T-helper 17 cell (primary cell): ENCODE measurements at places on chromosomes 1 and 21. TPM values are rescaled to one million over a fixed set of nuclear protein-coding genes. Genes with fewer than 3 reads are reported as not detected.

- DNase-seq: no peak
Measured at GRCh38 chr1:224609333-224609732, 6.8 kb upstream of the CNIH3 start.

GRCh38 chr1:227893300-227893948, 54.3 kb downstream of the WNT9A start:
- peak; percentile 4 for DNase-seq

DNA sequence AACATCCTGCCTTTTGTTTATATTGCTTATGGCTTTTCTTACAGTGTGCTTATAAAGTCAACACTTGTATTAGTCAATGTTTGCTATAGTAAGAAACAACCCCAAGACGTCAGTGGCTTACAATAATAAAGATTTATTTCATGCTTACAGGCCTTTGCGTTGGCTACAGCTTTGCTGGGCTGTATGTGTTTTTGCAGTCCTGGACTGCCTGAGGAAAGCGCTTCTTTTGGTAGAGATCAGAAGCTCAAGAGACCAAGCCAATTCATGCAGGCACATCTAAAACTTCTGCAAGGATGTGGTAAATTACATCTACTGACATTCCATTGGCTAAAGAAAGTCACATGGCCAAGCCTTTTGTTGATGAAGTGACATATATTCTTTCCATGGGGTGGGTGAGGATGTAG, 17.5 kb upstream of the PRKAA2 start:
- no peak for DNase-seq

- DNase-seq: no peak
Measured at GRCh38 chr1:165845569-165845968, 18.2 kb downstream of the UCK2 start.

DNA sequence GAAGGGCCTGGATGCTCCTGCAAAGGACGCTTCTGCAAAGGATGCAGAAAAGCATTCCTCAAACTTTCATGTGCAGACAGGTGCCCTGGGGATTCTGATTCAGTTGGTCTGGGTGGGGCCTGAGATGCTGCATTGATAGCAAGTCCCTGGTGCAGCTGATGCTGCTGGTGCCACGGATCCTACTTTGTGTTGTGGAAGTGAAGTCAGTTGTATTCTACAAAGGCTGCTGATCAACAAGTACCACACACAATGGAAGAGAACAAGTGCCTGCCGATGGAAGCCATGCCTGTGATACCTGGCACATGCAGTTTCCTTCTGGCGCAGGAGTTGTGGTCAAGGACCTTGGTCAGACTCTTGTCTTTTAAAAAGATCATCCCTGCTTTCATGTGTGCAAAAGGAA, 478.8 kb downstream of the CAMTA1 start:
- DNase-seq: no peak

DNA sequence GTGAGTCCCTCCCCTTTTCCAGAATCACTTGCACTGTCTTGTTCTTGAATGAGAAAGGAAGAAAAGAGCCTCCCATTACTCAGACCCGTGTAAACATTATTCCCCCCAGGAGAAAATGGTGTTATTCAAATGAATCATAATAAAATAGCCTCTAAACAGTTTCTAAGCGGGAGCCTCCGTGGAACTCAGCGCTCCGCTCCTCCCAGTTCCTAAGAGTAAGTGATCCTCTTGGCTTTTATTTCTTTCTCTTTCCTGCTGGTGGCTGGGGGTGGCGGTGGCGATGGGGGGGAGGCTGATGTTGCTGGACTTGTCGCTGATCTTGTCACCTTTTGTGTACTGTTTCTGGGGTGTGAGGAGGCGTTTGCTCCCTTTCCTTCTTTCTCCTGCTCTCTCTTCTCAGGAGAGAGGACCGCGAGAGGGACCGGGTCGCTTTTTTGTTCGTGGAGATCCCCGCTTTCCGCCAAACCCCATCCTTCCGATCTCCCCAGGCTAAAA, 781 bp downstream of the PROX1 start:
- DNase-seq: no peak

Gene CFAP141
- not detected for total RNA-seq

- DNase-seq: no peak
Measured at GRCh38 chr1:84887261-84887934, 5.6 kb downstream of the LPAR3 start.

DNA sequence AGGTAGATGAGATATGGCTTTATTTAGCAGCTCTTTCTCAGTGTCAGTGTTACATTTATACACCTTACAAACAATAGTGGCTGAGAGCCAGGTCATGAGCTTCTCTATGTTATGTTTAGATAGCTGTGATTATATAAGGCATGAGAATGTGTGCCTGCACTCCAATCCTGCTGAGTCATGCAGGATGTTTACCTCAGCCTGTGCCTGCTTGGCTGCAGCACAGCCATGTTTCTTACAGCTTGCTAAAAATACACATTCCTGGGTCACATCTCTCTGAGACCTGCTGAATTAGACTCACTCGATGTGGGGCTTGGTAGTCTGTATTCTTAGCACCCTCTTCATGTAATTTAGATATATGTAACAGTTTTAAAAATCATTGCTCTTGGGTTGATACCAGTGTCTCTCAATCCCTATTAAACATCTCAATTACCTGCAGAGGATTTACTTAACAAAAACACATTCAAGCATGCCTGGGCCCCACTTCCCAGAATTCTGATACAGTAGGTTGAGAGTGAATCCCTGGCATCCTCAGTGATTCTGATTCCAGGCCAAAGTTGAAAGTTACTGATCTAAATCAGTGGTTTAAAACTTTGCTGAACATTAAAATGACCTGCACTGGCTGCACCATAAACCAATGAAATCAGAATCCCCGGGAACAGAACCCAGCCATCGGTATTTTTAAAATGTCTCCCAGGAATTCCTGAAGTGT, 107.5 kb downstream of the GDAP2 start:
- no peak for DNase-seq

DNA sequence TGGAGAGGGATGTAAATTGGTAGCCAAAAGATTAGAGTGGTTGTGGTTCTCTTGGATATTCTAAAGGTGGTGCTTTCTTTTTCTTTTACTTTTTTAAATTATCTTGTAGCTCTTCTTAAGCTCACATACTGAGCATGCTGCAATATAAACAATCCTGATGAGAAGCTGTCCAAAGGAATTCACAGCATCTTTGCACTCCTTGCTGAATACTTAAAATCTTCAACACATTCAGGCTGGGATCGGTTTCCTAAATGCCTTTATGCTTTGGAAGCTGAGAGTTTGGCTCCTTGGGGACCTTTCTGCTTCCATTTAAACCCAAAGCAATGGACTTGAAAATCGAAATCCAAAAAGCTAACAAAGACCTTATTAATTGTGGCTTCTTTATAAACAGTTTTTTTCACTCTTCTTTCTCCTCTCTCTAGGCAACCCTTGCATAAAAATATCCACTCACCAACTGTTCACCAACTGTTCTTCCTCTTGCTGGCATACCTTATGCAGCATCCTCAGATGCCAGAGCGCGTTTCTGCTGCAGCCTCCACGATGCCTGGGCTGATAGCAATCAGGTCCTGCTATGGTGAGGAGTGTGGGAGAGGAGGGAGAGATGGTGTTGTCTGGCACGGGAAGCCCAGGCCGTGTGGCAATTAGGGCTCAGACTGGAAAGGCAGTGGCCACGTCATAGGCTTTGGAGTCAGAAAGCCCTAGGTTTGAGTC, 535.8 kb upstream of the DAB1 start:
- no peak for DNase-seq

Gene NR1I3
- not detected for total RNA-seq

GRCh38 chr21:18840239-18840638, 436.7 kb upstream of the TMPRSS15 start:
- DNase-seq: no peak

DNA sequence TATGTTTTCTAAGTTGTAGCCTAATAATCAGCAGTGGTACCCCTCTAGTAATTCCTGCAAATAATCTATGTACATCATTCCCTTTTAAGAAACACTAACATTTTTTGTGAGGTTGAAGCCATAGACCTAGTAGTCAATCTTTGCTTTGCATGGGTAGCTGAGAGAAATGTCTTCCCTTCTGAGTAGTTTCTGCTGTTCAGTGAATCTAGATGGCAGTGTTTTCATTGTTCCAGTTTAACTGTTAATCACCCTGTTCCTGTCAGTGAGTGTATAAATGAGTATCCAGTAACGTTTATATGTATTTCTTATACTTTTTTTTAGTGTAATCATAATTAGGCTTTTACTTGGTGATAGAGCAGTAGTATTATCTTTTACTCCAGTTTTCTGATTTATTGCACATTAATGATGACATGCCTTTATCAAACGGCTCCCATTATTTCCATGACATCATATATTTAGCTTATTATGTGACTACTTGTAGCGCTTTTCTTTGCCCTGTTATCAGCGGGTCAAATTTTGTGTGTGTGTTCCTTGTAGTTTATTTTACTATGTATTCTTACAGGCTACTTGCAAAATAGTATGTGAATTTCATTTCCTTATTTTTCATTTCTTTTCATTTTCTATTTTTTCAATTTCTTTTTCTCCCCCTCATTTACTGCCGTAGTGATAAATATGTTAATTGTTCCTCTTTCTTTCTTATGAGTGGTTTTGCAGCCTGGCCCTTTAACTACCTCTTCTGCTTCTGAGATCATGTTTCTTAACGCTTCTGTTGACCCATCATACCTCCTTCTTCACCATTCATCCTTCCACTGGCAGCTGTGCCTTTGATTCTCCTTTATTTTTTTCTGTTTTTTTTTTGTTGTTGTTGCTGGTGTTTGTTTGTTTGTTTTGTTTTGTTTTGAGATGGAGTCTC, 18.8 kb downstream of the CEP350 start:
- no peak for DNase-seq

Gene TGFB2
- 3.0 TPM for total RNA-seq

DNA sequence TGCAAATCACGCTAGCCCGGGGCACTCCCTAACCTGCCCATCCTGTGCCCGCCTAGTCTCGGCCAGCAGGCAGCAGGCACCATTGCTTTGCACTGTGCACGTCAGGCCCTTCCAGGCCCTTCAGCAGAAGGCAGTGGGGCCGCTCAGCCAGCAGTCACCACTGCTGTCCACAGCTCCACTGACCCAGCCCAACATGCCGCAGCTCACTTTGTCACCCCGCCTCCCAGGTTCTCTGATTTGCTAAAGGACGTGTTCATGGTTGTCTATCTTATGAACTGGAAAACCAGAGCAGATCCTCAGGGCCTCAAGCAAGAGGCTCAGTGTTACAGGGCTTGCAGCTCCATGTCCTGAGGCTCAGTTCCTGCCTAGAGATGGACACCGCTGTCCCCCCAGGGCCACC, 14.2 kb upstream of the SPOCD1 start:
- DNase-seq: no peak

- DNase-seq: no peak
Measured at GRCh38 chr1:19122668-19123067, 87.4 kb downstream of the UBR4 start.

- DNase-seq: no peak
Measured at GRCh38 chr1:30612536-30613065, 110.8 kb downstream of the MATN1 start.

GRCh38 chr1:213357403-213357802, 306.4 kb downstream of the RPS6KC1 start:
- no peak for DNase-seq

- DNase-seq: no peak
Measured at GRCh38 chr1:38454236-38454635, 405.3 kb downstream of the RRAGC start.

DNA sequence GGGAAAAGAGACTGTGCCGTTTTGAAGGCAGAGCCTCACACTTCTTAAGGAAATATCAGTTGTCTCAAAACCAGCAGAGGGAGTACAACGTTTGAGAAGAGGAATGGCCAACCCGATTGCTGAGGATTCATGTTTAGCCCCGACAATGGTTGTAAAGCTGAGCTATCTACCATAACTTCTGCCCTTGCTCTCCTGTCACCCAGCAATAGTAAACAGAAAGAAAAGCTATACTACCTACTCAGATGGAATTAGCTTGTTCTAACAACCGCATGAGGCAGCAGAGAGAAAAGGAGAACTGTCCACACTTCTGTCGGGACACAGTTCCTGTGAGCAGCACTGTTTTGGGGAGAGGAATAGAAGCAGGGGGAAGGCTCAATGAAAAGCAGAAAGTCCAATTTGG, 91.2 kb downstream of the SLC45A1 start:
- no peak for DNase-seq

- DNase-seq: no peak
Measured at GRCh38 chr1:24759492-24759891, 14.2 kb downstream of the CLIC4 start.

GRCh38 chr1:50038237-50038809, 14.6 kb upstream of the AGBL4 start:
- no peak for DNase-seq

GRCh38 chr1:168987330-168987729, 119.2 kb upstream of the ATP1B1 start:
- DNase-seq: no peak

GRCh38 chr21:29726044-29726443, 213.8 kb downstream of the GRIK1 start:
- DNase-seq: no peak

DNA sequence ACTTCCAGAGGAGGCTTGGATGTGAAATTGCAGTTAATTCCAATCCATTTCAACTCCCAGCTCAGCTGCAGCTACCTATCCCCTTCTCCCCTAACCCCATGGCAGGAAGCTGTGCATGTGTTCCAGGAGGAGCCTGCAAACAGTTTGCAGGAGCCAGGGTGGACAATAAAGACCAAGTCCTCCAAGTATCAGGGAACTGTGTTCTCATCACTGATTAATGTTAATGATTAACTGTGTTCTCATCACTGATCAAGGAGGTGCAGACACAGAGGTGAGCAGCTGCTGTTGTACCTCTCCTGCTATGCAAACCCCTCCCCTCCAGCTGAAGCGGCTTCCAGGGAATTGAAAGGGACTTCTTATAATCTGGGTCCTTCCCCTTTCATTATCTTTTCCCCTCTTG, 19.2 kb downstream of the CLDN19 start:
- no peak for DNase-seq

GRCh38 chr21:26124896-26125295, 45.7 kb downstream of the APP start:
- DNase-seq: no peak

- DNase-seq: no peak
Measured at GRCh38 chr1:211756471-211757020, 74.0 kb downstream of the LPGAT1 start.

DNA sequence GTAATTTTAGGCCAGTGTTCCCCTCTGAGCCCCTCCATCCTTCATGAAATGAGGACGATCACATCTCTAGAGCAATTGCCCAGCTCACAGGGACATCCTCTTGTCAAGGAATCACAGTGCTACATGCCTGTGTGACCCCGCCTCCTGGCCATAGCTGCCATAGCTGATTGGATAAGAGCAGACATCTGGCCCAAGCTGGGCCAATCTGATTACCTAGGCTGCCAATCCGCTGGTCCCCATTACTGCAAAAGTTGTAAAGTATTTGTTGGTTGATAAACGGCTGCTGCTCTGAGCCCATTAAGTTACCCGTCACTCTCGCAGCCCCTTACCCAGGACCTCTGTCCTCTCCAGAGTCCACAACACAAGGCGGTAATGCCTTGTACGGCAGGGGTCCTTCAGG, 8.3 kb downstream of the NT5C1A start:
- DNase-seq: no peak

GRCh38 chr1:191912517-191912916, 245.7 kb upstream of the RGS18 start:
- DNase-seq: no peak

Gene ORC1
- 1.2 TPM for total RNA-seq

Gene ADGRL2
- not detected for total RNA-seq

Gene NBPF6
- not detected for total RNA-seq
